Activated CD4-positive, alpha-beta T cell treated with anti-CD3 and anti-CD28 coated beads, Interleukin-2, amount 50 U/mL, for 16 hours (primary cell): ENCODE measurements at places on chromosomes 13 and 19.

DNA sequence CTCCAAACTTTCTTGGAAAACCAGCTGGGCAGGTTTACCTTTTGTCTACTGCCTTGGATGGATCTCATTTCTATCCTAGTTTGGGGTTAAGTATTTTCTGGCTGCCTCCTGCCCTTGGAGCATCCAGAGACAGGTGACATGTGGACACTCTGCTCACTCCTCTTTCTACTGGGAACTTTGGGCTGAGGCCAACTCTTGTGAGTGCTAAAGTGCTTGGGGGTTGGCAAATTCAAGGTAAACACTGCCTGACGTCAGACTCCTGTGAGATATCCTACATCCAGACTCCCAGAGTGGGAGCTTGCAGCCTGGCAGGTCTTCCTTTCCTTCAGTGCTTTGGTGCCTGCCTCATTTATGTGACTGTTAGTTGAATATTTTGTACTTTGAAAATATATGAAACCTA, 388.1 kb downstream of the KCNRG start:
- DNase-seq = no peak

DNA sequence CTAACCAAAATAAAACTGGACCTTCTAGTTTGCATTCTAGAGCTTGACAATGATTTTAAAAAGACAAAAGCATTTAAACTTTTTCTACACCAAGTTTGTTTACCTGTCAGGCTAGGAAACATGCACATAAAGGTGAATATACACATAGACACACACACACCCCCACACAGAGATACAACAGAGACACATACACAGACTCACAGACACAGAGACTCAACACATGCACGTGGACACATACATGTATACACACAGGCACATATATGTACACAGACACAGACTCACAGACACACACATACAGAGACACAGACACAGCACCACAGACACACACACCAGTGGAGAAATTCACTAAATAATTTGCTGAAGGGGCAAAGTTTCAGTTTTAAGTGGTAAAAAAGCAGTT, 155.7 kb downstream of the GPC5 start:
- no peak for DNase-seq

DNA sequence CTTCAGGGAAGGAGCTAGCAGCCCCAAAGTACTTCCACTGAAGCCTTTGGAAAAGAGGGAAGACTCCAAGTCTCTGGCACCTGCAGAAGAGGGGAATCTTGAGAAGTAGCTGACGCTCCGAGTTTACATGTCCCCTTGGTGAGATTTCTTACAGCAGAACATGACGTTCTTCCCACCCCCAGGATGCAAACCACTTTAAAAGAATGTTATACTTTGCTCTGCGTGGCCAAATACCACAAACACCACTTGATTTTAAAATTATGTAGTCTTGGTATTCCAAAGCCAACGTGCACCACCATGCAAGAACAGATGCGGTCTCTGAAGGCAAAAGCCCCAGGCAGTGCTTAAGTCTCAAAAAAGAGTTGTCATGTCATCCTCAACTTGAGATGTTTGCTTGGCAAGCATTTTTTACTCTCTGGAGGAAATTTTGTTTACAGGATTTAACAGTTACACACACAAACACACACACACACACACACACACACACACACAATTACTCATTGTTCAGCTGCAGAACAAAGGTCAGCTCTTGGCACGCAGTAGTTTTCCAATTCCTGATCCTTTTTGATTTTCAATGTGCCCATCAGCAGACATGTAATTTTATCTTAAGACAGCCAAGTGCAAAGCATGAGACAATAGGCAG, 106.1 kb downstream of the RGCC start:
- DNase-seq = no peak

DNA sequence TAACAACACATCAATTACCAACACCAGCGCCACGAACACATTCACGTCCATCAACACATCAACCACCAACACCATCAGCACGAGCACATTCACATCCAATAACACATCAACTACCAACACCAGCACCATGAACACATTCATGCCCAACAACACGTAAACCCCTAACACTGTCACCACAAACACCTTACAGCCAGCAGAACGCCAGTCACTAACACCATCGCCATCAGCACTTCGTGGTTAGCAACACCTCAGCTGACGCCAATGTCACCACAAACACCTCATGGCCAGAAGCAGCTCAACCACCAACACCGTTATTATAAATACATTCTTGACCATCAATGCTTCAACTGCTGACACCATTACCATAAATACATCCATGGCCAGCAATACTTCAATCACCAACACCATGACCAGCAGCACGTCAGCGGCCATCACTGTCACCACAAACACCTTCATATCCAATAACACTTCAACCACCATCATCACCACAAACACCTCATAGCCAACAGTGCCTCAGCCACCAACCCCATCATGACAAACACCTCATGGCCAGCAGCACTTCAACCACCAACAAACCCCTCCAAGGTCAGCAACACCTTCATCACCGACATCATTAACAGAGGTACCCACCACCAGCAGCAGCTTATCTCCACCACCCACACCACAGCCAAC, 9.4 kb downstream of the FCER2 start:
- peak; percentile 33 for DNase-seq

DNA sequence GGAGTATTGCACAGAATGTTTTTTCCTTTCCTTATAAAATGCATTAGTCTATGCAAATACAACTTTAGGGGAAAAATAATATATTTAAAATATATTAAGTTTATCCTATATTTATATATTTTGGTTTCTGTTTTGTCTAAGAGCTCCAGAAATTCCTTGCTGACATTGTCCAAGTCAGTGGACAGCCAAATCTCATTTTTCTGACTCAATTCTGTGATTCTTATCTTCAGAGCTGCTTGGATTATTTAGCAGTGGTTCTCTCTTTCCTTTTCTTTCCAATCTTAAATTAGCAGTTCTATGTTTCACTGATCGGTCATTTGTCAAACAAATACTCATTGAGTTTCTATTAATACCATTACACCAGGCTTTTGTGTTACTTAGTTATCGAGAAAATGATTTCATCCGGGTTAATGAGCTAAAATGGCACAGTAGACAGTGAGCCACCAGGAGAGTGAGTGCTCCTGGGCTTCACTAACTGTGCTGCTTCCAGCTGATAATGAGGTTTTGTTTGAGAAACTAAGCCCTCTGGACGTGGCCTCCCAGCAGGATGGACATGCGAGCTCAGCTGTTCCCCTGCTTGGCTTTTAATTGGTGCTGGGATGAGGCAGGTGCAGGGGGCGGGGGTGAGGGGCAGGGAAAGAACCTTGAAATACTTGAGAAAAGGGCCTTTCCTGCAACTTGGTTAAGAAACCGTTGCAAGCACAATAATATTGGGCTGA, 44.0 kb downstream of the ATP11A start:
- DNase-seq = no peak

DNA sequence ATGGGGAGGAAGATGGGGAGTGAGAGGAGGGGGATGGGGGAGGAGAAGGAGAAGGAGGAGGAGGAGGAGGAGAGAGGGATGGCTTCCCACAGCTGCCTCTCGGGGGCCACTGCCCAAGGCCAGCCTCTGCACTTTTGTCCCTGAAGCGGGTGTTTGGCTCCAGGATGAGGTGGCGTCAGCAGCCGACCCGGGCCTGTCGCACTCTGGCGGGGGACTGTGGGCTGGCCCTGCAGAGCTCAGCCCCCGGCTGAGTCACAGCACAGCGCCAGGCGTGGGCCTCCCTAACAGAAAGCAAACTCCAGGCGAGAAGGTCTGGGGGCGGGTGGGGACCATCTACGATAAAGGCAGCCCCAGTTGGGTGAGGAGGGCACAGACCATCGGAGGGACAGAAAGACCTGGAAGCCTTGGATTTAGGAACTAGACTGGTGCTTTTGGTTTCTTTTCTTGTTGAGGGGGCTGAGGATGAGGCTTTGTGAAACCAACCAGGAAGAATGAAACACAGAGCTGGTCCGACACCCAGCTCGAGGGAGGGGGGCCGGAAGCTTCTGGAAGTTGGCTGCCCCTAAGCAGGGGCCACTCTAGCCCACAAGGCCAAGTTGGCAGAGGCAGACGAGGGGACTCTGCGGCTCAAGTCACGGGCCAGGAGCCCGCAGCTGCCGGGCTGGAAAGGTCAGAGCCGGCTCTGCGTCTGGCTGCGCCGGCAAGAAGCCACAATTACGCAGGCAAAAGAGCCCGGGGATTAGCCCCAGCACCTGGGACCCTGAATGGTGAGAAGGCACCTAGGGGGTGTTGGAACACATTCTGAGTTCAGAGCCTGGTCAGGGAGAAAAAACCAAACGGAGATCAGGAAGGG, 18.2 kb downstream of the LSM4 start:
- DNase-seq = peak; percentile 89

GRCh38 chr19:57803594-57804325, 11.0 kb downstream of the ZNF552 start:
- DNase-seq = no peak

DNA sequence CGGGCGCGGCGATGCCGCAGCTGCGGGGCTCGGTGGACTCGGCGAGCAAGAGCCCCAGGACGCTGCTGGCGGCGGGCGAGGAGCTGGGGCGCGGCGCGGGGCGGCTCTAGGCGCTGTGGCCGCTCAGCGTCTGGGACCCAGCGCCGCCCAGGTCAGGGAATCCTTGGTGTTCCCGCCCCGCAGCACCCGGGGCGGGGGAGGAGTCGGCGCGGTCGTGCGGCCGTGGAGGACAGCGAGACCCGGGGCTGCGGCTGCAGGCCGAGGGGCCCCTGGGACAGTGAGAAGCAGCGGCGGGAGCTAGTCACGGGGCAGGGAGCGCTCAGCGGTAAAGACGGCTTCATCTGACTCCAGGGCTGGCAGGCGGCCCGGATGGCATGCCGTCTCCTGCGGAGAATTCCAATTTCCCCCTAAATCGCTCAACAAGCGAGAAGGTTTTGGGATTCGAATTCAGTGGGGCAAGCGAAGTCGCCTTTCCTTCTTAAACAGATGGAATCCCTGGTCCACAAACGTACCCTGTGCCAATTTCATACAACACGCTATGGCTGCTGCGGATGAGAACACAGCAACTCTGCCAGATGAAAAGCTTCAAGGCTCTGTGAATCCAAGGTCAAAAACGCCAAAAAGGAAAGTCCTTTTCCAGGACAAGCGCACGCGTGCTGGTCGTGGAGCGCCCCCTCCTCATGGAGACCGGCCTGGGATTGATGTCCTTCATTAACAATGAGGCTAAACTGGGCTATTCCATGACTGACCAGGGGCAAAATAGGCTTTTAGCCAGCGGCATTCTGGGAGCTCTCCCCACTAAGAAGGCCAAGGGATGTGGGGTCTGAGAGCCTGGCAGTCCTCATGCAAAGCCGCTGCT, 4.2 kb upstream of the ZSCAN4 start:
- no peak for DNase-seq

- DNase-seq = no peak
Observed at GRCh38 chr13:40920826-40921225, 98.3 kb downstream of the ELF1 start.

DNA sequence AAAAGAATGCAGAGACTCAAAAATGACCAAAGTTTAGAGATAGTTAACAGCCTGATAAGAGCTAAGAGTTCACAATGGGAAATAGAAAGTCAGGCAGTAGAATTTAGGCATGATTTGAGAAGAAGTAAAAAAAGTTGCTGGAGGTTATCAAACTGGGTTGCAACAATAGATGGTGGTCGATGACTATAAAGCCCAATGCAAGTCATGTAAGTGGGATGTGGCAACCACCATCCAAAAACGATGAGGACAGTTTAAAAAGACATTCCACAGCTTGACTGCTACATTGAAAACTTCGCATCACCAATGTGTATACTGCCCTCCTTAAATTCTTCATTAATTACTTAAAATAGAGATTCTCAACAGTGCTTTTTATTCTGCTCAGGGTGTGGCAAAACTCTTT, 19.7 kb downstream of the ELF1 start:
- no peak for DNase-seq

- DNase-seq = no peak
Observed at GRCh38 chr19:51687791-51688670, 5.1 kb upstream of the SPACA6 start.

DNA sequence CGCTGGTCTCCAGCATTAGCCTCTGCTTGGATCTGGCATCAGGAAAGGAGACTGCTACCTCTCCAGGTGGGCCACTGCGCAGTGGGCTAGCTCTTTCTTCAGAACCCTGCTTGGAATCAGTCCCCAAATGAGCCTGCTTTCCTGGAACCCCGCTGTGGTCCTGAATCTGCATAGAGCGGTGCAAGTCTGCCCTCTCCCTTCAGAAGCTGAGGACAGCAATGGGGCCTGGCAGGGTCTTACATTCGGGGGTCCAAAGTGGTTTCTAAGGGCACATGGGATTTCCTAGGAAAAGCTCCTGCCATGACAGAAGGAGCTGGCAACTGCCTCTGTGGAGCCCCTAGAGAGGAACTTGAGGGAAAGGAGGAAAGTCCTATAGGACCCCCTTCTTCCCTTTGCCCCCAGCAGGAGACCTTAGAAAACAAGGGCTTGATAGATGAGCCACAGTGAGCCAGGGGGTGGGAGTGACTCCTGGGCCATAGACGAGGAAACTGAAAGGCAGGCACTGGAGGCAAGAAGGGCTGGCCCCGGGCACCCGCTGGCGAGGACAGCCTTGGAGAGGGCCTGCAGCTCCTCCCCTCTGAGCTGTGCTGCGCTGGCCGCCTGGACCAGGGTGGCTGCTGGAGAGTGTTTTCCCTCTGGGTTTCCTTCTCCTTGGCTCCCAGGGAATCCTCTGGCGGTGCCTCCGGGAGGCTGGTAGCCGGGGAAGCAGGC, 1.4 kb upstream of the VSTM2B start:
- no peak for DNase-seq

DNA sequence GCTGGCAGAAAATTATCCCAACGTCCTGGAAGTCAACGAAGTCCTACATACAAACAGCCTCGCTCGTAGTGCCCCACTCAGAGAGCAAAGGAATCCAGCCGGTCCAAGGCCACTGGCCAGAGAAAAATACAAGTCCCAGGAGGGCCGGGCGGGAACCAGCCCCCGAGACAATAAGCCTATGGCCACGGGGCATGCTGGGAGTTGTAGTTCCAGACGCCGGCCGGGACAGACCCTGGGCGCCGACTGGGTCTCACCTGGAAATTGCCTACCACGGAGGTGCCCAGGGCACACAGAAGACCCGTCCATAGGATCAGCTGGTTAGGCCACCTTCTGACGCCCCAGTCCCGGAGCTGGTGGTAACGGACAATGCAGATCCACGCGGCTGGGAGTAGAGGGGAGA, 5.4 kb downstream of the TMEM150B start:
- DNase-seq = no peak

- no peak for DNase-seq
Observed at GRCh38 chr19:29384656-29385055, 141.1 kb upstream of the VSTM2B start.

- no peak for DNase-seq
Observed at GRCh38 chr19:43353606-43354304, at the start of gene CD177. Gene CD177, plus strand, starts transcription at chr19:43353686. Its CDS starts 29 bp downstream, at chr19:43353715.
